Type B pancreatic cell (in vitro differentiated cells): ENCODE measurements at places on chromosomes 4 and X. TPM values are rescaled to one million over a fixed set of nuclear protein-coding genes. Genes with fewer than 3 reads are reported as not detected.

GRCh38 chr4:168537571-168537970 is 40.7 kb downstream of the PALLD start:
- DNase-seq, result no peak

UGT2B28 gene
- not detected in 2 replicates for total RNA-seq

DNA sequence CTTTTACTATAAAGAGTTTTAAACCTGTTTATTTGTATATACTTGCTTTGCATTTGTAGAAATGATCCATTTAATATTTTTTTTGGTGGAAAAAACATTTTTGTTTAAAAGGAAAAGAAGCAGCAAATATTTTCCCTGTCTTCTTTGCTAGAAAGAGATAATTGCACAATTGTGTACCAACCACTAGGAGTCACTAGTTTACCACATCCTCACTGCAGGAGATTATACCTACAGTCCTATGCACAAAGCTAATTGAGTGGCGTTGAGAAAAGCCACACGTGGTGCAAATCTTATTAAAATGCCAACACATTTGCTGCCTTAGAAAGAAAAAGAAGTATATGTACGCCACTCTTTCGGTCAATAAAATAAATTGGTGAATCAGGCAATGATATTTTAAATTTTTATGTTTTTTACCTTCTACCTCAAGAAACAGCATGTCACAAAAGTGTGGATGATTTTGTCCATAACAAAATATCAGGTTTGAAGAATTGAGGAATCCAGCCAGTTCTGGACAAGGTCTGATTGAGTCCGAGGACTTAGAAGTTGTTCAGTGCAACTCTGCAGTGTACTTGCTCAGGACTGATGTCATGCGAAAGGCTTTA is 102.9 kb downstream of the GRXCR1 start:
- DNase-seq, result no peak

- no peak for DNase-seq
Observed at GRCh38 chr4:183146478-183146877, 47.4 kb downstream of the WWC2 start.

UNC5C gene
- 20.5 and 95.0 TPM in 2 replicates for total RNA-seq

DNA sequence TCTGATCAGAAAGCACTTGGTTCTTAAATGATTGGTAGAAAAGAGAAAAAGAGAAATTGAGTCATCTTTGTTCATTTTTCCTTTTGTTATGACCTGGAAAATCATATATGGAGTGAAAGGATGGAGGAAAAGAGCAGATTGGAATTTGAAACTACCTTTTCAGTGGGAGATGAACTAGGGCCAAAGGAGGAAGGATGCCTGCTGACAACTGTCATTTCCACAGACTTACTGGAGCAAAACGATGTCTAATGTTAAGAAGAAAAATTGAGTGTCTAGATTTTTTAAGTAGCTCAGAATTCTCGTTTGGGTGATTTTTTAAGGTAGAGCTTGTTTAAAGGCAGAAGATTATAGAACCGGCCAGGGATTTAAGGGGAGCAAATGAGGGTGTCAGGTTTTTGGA is 144.6 kb upstream of the KCNIP4 start:
- no peak for DNase-seq

PNPLA4 gene
- 19.3 and 23.6 TPM in 2 replicates for total RNA-seq

DNA sequence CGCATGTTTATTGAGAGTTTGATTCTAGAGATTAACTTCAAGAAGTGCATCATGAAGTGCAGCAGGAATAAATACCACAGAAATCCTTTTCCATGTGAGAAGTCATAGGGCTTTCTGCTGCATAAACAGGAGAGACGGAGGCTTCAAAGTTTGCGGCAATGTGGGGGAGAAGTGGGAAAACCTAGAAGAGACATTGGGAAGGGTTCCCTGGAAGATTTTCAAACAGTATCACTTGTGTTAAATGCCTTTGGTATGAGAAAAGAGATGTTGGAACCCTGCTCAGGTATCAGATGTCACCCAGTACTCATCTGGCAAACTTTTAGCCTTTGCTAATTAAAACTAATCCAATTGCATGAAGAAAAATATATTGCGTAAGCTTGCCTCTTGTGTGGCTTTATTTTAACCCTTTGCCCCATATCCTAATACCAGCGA is 15.4 kb downstream of the NHS start:
- no peak for DNase-seq

DNA sequence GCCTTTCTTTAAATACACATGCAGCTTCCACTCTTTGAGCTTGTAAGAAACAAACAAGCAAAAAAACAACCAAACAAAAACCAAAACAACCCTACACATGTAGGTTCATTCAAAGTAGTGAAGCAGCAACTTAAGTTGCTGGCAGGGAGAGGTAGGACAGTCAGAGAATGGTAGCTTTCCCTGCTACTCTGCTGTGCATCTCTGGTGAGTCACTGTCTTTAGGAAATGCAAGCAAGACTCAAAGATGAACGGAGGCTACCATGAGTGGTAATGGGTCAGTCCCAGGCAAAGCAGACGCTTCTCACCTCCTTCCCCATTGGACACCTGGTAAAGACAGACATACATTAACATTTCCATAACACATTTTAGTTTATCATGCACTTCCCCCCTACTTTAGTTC is 43.2 kb downstream of the PGRMC2 start:
- no peak for DNase-seq

DNA sequence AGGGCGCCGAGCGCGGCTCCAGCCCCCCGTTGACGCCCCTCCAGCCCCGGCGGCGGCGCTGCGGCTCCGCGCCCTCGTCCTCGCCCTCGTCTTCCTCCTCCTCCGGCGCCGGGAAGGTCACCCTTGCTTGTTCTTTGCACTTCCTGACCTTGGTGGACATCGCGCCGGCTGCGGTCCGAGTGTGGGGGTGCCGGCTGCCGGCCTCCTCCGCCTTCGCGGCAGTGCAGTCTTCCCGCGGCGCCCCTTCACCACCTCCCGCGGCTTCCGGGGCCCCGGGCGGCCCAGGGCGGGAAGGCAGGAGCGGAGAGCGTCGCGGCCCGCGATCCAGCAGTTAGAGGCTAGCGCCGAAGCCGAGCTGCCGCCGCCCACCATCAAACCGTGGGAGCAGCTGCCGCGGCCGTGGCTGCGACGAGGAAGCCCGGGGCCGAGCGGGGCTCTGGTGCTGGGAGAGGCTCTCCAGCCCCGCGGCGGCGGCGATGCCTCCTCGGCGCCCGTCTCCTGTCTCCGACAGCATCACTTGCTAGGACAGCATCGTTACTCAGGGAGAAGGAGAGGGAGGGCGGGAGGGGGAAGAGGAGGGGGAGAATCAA is at the start of gene TRPC3:
Gene TRPC3, minus strand, starts transcription at position 540 of the 590 bp plus-strand sequence. Its CDS starts 380 bp downstream, at position 160.
- peak; percentile 70 for DNase-seq

GRCh38 chr4:38089961-38090360 is 129.8 kb downstream of the PTTG2 start:
- no peak for DNase-seq

GRCh38 chr4:98283219-98284189 is 22.3 kb downstream of the RAP1GDS1 start:
- DNase-seq, result no peak

CSN1S1 gene
- not detected in 2 replicates for total RNA-seq

ARHGAP24 gene
- total RNA-seq, result 10.9 and 11.7 TPM in 2 replicates

F8A3 gene
- 4.0 and 4.5 TPM in 2 replicates for total RNA-seq

DNA sequence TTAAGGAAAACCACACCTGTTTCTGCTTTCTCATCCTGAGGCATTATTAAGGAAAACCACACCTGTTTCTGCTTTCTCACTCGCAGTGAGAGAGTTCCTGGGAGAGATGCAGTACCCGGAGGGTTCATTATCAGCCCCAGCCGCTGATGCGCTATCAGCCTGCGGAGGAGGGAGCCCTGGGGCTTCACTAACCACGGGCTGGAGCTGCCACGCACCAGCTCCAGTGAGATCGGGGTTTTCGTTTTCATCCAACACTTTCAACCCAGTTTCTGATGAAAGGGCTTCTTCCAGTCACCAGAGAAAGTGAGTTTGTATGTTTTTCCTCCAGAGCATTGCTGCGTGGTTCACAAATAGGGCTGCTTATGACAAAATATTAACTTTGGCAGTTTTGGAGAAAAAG is 93.2 kb upstream of the PRKX start:
- no peak for DNase-seq

- no peak for DNase-seq
Observed at GRCh38 chr4:41436419-41436818, 101.5 kb upstream of the LIMCH1 start.

GRCh38 chrX:139484591-139484990 is 45.9 kb upstream of the F9 start:
- DNase-seq, result no peak

MAB21L2 gene
- total RNA-seq, result 0.55 and 114 TPM in 2 replicates

- no peak for DNase-seq
Observed at GRCh38 chrX:82756272-82756671, 751.8 kb upstream of the POU3F4 start.

RAPGEF2 gene
- total RNA-seq, result 34.6 and 40.6 TPM in 2 replicates

DNA sequence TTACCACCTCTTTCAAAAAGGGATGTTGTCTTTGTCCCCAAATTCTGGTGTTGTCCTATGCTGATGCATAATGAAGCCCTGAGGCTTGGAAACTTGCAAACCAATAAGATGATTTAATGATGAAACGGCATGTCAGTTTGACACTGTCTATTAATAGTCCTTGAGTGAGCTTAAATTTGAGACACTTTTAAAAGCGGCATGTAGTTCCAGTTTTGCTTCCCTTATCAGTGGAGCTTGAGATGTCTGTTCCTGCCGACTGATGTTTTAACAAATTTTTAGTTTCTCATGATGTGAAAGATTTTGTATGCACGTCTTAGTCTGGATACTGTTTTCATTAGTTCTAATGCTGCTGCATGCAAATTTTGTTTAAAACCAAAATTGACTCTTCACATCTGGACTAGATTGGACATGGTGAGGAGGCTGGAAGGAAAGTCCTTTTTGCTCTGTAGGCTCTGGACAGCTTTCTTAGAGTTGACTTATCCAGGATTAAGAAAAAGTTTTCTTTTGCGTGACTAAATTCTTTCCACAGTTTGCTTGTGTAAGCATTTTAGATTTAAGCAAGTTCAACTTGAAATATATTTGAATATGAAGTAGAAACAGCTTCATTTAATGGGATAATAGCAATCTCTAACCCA is 11.7 kb downstream of the C1GALT1C1 start:
- DNase-seq, result no peak

DNA sequence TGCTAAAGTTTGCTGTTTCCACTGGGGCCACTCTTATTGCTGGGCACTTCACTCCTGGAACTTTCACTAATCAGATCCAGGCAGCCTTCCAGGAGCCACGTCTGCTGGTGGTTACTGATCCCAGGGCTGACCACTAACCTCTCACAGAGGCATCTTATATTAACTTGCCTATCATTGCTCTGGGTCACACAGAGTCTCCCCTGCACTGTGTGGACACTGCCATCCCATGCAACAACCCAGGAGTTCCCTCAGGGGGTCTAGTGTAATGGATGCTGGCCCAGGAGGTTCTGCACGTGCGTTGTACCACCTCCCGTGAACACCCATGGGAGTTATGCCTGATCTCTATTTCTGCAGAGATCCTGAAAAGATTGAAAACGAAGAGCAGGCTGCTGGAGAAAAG is 41.8 kb upstream of the IQSEC2 start:
- DNase-seq, result no peak

DNA sequence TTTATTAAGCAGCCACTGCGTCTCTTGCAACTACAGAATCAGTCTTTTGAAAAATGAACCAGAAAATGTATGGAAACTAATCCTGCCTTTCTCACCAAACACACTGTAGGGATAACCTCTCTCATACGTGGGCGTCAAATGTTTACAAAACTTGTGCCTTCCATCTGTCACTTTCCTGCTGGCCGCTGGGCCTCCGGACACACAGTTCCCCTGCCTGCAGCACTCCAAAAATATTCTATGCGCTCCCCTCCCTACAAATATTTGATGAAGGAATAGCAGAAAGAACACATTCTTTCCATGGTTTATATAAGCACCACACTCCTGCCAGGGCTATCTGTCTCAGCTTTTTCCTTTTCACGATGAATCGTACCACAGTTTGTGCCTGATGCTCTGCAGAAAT is 14.9 kb upstream of the CYTL1 start:
- DNase-seq, result no peak

DNA sequence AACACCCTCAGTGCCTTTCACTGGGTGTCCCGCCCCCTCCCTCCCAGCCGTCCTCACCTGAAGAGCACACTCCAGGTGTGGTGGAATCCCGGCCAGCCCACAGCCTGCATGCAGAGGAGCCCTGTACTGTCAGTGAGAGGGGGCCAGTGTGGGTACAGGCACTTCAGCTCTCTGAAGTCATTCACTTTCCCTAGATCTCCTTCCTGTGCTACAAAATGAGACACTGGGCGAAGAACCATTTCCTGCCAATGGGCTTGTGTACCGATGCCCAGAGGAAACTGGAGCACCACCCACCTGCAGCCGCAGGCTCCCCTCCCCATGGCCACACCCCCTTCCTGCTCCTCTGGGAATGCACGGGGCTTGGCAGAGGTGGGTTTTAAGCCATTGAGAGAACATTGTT is 73.9 kb upstream of the C4orf50 start:
- DNase-seq, result no peak
